Stimulated activated CD8-positive, alpha-beta memory T cell treated with anti-CD3 and anti-CD28 coated beads, Interleukin-4, amount 100 ng/mL, for 4 hours (primary cell): ENCODE measurements at places on chromosomes 1 and 21.

DNA sequence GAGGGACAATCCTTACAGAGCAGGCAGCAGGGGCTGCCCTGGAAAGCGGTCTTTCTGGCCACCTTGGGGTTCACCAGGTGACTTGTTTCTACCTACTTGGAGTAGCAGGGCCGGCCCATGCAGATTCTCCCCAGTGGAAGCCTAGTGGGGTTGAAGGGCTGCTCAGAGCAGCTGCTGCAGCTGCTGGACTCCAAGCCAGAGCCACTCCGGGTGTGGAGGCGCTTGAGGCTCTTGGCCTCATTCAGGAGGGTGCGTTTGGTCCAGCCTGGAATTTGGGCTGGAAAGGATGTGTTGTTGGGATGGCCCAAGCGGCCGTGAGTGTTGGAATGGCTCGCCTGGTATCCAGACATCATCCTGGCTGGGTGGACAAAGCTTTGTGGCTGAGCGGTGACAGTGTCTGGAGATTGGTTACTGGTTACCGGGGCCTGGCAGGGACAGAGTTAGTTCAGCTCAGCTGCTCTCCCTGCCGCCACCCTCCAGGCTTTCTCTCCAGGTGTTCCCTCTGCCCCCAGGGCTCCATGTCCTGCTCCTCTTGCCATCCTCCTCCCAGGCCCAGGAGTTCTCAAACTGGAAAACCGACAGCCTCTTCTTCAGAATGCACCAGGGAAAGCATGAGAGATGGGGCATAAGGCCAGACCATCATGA is 14.2 kb upstream of the HSPG2 start:
- no peak for DNase-seq

GRCh38 chr1:222927031-222927430 is 112.2 kb downstream of the DISP1 start:
- no peak for DNase-seq

GRCh38 chr1:18726368-18726767 is 95.7 kb downstream of the PAX7 start:
- no peak for DNase-seq

GRCh38 chr21:37425001-37425400 is 58.4 kb downstream of the DYRK1A start:
- no peak for DNase-seq

GRCh38 chr1:116990612-116991151 is 10.9 kb upstream of the CD101 start:
- no peak for DNase-seq

- DNase-seq: no peak
Observed at GRCh38 chr1:70227439-70227838, 6.3 kb downstream of the SRSF11 start.

GRCh38 chr1:182634306-182635072 is 30.3 kb upstream of the RGS16 start:
- DNase-seq: no peak

DNA sequence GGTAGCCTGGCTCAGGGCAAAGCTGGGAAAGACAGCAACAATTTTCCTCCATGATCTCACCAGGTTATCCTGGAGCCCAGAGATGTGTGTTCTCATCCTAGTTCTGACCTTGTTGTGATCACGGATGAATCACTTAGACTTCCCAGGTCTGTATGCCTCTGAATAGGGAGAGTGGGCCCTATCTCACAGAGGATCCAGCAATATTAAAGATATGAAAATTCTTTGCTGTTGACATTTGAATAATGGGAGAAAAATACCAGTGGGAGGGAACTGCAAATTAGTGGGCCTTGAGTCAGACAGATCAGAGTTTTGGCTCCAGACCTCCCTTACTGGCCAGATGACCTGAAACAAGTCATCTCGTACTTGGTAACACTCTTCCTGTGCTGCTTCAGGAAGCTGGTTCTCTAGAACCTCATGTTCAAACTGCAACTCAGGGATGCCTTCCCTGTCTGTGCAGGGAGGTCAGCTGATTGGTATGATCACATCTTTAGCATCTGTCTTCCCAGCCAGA is 32.8 kb upstream of the RNF19B start:
- DNase-seq: no peak

GRCh38 chr1:11786168-11786567 is 19.6 kb downstream of the MTHFR start:
- DNase-seq: no peak

DNA sequence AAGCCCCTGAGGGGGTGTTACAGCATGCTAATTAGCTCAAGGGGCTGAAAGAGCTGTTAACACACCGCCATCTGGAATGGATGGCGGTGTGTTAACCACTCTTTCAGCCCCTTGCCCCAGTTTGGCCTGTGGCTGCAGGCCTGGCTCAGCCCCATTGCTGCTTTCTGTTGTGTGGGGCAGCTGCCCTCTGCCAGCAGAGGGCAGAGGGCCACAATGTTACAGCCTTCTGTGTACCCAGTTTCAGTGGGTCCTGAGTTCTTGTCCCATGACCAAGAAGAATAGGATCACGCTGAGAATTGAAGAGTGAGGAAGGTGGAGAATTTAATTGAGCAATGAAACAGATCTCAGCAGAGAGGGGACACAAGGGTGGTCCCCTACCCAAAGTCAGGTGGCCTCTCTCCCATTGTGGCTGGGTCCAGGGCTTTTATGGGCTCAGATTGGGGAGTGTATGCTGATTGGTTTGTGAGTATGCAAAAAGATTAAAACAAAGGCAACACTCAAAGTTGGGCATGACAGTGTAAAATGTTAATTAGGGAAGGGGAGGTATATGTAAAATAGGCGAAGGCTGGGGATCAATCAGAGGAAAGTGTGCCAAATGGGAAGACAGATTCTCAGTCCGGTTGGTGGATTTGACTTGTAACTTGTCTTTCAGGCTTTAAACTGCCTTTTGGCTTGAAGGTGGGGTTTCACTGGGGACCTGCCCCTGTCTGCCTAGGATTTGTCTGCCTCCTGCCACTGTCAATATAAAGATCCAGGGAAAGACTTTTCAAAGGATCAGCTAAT is 142.2 kb downstream of the RABGAP1L start:
- DNase-seq: no peak

- DNase-seq: no peak
Observed at GRCh38 chr1:203126866-203127665, 460 bp upstream of the ADORA1 start.

DNA sequence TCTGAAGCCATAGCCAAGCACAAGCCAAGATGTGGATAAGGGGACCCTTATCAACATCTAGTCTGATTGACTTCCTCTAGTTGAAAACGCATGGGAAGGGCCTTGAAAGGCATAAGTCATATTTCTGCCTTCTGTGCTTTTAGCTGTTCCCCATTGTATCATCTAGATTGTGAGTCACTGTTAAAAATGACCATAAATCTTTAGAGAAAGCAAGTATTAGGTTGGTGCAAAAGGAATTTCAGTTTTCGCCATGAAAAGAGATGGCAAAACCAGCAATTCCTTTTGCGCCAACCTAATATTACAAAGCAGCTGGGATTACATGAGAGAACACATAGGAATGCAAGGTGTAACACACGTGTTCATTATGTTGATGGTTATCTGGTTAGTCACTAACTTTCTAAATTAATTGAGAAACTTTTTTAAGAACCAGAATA is 63.6 kb downstream of the CLIC6 start:
- no peak for DNase-seq

- DNase-seq: no peak
Observed at GRCh38 chr1:39919545-39919944, 17.8 kb upstream of the MYCL start.

GRCh38 chr1:239232921-239233320 is 153.4 kb upstream of the CHRM3 start:
- DNase-seq: no peak

GRCh38 chr1:81119319-81119718 is 681.4 kb upstream of the ADGRL2 start:
- no peak for DNase-seq

GRCh38 chr1:212293579-212293978 is 8.4 kb downstream of the PPP2R5A start:
- no peak for DNase-seq

DNA sequence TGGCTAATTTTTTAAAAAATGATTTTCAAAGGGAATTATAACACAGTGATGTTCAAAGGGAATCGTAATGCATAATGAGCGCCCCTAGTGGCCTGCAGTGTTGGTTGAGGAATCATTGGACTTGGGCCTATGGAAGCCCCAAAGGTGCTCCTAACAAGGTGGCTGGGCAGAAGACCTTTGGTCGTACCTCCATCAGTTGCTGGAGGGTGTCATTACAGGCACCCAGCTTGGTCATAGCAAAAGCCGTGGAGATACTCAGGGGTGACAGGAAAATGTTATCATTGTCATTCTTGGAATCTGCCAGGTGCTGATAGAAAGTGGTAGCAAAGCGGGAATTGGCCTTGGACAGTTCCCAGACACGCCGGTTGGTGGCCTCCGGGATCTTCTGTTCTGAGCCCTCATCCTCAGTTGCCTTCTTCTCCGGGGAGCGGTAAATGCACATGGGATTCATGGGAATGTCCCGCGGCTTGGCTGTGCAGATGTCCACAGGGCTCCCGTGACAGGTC is 2.7 kb downstream of the SERPINC1 start:
- DNase-seq: no peak

- DNase-seq: no peak
Observed at GRCh38 chr1:83691953-83692500, 306.9 kb downstream of the TTLL7 start.

- no peak for DNase-seq
Observed at GRCh38 chr1:115668579-115668978, 26.8 kb downstream of the VANGL1 start.

- DNase-seq: no peak
Observed at GRCh38 chr1:171819946-171820345, 21.4 kb upstream of the DNM3 start.

DNA sequence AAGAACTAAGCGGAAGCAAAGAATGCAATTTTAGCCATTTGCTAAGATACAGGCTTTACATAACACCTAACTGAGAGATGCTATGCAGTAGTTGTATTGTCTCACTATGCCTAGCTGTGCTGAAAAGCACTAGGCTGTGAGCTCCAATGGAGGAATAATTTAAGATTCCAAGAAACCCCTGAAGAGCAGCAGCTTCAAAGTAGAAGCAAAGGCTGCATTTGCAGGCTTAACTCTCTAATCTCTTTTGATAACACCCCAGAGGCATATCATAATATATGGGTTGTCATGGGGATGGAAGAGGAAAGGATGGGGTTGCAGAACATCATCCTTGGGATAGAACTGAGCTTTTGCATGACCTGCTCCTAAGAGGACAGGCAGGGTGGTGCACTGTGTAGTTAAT is 102.0 kb downstream of the ERG start:
- DNase-seq: no peak

GRCh38 chr21:43951911-43952703 is 60.0 kb upstream of the TRAPPC10 start:
- no peak for DNase-seq

DNA sequence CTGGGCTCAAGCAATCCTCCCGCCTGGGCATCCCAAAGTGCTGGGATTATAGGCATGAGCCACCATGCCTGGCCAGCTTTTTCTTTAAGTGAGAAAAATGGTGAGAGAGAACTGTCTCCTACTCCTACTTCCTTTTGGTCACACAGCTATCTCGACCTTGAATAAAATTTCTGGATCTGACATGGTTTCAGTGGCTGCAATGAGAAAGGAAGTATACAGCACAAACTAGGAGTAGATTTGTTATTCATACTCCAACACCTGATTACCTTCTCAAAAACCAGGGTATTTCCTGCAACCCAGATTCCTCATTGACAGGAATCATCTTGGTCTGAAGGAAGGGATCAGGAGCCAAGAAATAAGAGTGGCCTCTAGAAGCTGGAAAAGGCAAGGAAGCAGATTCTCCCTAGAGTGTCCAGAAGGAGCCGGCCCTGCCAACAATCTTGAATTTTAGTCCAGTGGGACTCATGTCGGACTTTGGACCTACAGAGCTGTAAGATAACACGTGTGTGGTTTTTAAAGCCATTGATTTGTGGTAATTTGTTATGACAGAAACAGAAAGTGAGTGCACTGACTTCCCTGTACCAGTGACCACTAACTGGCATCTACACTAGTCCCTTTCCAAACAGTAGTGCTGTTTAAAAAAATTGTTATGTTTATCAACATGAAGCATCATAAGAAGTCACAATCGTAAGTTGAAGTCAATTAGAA is 516.6 kb downstream of the SMYD3 start:
- DNase-seq: no peak

GRCh38 chr1:207654320-207654719 is 9.4 kb downstream of the CR1L start:
- DNase-seq: no peak
